HEK293T (cell line): ENCODE measurements at places on chromosomes 4 and X.

GRCh38 chrX:33126469-33126868 lies 84.9 kb downstream of the DMD start:
- no peak for DNase-seq

- no peak for DNase-seq
These were observed 163.3 kb upstream of the PRDX4 start for GRCh38 chrX:23503835-23504539.

- no peak for DNase-seq
These were observed 446.7 kb downstream of the EPHA5 start for GRCh38 chr4:65223601-65224000.

GRCh38 chr4:170772429-170772828 lies 682.7 kb upstream of the AADAT start:
- DNase-seq, result no peak

DNA sequence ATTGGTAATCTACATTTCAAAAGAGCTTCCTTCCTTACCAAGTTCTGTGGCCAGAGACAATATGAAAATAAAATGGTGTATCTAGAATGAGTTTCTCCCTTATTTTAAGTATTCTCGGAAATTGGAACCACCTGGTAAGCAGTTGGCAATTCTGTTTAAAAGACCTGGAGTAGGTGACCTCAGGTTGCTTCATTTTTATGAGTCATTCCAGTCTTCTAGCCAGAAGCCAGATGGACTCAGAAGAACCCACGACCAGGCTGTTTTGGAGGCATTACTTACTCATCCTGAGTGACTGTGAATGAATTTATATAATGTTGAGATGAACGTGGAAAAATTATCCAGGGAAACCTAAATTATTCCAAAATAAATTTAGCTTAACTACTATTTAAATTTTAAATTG lies 9.1 kb downstream of the BMPR1B start:
- DNase-seq, result no peak

DNA sequence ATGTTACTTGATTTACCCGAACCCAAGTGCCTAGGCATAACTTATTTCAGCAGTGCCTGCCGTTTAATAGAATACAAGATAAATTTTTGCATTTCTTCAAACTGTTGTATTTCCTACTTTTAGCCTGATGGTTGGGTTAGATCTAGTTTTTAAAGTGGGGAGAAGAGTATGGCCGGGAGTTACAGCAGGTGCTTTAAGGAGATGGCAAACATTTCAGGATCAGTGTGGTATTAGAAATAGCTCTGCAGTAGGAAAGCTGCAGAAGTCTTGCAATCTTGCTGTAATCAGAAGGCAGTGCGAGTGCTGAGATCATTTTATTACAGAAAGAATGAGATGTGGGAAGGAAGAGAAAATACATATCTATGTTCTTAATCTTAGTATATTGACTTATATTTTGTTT lies 977.8 kb upstream of the TENM3 start:
- no peak for DNase-seq

DNA sequence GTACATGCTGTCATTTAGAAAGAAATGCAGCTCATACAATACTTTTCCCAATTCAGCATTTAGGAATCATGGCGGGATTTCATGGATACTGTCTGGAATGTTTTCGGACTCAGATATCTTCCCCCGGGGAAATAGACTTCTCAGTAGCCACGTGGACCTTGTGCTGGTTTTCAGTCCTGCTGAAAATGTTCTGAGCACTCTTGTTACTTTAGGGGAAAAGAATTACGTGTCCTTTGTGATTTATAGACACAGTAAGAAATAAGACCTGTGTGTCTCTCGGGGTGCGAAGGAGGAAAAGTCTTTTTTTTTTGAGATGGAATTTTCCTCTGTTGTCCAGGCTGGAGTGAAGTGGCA lies 3.8 kb downstream of the CD99 start:
- DNase-seq, result no peak

DNA sequence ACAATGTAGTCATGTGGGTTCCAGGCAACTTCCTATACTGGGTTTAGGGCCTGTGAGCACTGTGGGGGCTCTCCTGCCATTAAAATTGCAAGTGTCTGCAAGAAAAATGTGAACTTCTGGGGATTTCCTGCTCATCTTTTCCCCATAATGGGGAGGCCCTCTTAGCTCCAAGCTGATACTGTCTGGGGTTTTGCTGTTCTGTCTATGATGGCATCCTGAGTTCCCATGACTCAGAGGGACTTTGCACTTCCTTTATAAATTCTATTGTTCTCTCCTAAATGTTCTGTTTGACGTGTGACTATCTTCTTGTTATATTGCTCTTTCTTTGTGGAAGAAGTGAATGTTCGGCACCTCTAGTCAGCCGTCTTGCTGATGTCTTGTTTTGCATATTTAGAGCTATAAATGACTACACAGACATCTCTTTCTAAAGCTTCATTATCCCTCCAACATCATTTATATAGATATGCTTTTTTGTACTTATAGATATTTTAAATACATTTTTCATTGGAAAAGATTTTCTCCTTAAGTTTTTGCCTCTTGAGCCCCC lies 465.8 kb downstream of the NAF1 start:
- no peak for DNase-seq

GRCh38 chr4:39353478-39354253 lies 12.5 kb downstream of the RFC1 start:
- DNase-seq, result no peak

GRCh38 chr4:152735396-152735859 lies 44.1 kb downstream of the TIGD4 start:
- peak; percentile 31 for DNase-seq

GRCh38 chrX:21974011-21974385 lies 33.5 kb downstream of the SMS start:
- DNase-seq, result no peak

GRCh38 chrX:138001226-138001625 lies 435.3 kb downstream of the ZIC3 start:
- DNase-seq, result no peak

- no peak for DNase-seq
These were observed 19.2 kb downstream of the OTC start for GRCh38 chrX:38371641-38372040.

DNA sequence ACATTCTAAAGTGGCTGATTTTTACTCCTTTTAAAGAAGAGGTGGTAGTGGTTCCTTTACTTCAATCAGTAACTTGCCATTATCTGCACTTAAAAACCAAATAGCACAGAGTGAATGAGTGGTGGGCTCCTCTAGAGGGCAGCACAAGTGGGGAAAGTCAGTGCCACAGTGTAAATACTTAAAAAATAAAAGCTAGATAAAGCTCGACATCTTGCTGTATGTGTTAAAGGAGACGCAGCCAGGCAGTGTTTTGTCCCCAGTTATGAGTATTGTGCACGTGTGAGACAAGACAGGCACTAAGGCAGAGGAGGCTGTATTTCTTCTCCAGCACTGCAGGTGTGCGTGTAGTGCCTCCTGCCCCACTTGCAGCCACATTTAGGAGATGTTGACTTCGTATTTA lies 24.6 kb downstream of the NAP1L5 start:
- DNase-seq, result peak; percentile 48

DNA sequence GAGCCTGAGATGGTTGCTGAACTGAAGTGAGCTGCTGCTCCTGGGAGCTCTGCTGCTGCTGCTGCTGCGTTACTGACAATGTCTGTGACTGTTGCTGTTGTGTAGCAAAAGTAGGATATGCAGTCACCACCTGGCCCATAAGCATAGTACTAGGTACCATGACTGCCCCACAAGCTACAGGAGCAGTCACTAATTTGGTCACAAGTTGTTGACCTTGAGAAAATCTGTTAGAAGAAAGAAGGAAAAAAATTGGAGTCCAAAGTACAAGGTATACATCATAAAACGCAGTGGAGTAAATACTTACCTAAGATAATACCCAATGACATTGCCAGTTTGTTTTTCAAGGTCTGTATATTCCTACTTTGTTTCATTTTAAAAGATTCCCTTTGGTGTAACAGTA lies 42.6 kb downstream of the TMEM165 start:
- DNase-seq, result no peak

DNA sequence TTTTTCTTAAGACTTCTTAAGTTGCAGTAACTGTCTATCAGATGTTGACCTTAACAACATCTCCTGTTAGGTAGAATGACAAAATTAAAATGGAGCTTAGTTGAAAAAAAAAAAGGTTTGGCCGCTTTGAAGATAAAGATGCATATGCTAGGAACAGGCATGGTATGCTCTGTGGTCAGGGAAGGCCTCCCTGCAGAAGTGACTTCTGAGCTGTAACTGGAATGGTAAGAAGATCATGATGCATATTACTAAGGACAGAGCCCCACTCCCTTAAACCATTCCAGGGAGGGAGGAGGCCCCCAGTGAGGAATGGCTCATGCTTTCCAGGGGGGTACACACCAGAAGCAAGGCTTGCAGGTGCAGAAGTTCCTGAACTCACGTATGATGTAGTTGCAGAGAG lies 43.7 kb downstream of the PDLIM5 start:
- DNase-seq, result no peak

GRCh38 chr4:51862781-51863180 lies 19.8 kb downstream of the DCUN1D4 start:
- no peak for DNase-seq
